ENCODE measurements at places on chromosomes 12 and 14. TPM values are rescaled to one million over a fixed set of nuclear protein-coding genes. Genes with fewer than 3 reads are reported as not detected.

The SRRM4 gene
- polyA plus RNA-seq, result not detected

The CLEC9A gene
- not detected for polyA plus RNA-seq

The GPR84 gene
- polyA plus RNA-seq, result not detected

The DUSP16 gene
- polyA plus RNA-seq, result 7.0 TPM

The CIT gene
- 14.1 TPM for polyA plus RNA-seq

The C12orf54 gene
- polyA plus RNA-seq, result not detected

The TMBIM4 gene
- 363 TPM for polyA plus RNA-seq

The LRFN5 gene
- polyA plus RNA-seq, result not detected

The TMTC1 gene
- polyA plus RNA-seq, result 5.8 TPM

The TUBA1B gene
- polyA plus RNA-seq, result 5,535 TPM

The ASCL4 gene
- polyA plus RNA-seq, result not detected

The IRAK4 gene
- polyA plus RNA-seq, result 7.5 TPM

The ITGA7 gene
- 0.67 TPM for polyA plus RNA-seq

The FBXW8 gene
- polyA plus RNA-seq, result 15.7 TPM

The FLVCR2 gene
- 1.8 TPM for polyA plus RNA-seq

The OTOGL gene
- 0.76 TPM for polyA plus RNA-seq

All from endothelial cell of umbilical vein (primary cell).